Left cardiac atrium (tissue), 4 donors: ENCODE measurements at places on chromosomes 3 and 15. TPM values are rescaled to one million over a fixed set of nuclear protein-coding genes. Genes with fewer than 3 reads are reported as not detected.

Gene FEZF2
- total RNA-seq, result not detected

Gene LMAN1L
- 72.9 TPM for total RNA-seq

Gene SLC38A3
- total RNA-seq, result 7.7 TPM

Gene SRP14
- 174 TPM for total RNA-seq

Gene U2SURP
- total RNA-seq, result 48.9 TPM

DNA sequence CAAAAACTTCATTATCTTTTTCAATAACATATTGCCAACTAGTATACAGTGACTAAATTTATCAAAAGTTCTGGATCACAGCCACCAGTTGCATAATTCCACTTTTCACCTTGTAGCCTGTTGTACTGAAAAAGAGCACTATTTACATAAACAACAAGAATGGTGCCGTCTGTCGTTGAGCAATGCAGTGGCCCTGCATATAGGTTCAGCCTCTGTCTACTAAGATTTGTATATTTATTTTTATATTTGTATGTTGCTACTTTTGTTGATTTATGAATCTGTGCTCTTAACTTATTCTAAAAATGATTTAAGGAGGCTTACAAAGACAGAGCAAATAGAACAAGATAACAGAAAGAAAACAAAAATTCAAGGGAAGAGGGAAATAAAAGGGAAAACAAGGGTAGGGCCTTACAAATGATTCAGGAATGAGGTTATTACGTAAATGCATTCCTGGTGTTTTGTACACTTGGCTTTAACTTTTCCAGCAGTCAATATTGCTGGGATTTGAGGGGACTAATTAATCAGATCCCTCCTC is 257.6 kb upstream of the STT3B start:
- no peak for DNase-seq

DNA sequence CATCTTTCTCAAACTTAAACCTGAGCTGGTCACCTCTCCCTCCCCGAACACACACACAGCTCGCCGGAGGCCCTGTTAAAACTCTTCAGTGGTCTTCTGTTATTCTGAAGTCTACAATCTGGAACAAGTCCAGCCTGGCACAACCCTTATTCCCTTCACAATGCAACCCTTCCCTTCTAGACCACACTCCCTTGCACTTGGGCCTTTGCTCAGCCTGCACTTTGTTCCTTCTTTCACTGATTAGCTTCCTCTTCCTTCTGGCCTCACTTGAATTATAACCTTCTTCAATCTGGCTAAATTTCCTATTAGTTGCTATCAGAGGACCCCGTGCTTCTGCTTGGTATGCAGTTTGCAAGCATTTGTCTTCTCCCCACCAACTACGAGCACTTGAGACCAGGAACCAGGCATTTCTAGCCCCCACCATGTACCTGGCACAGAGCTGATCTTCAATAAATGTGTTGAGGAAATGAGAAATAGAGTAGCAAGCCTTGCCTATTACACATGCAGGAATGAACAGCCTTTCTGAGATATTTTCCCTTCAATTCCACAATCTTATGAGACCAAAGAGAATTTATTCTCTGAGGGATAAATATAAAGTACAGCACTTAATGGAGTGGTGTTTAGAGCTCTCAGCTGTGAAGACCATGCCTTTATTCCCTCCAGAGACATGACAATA is 663.1 kb upstream of the ADAMTS9 start:
- no peak for DNase-seq

DNA sequence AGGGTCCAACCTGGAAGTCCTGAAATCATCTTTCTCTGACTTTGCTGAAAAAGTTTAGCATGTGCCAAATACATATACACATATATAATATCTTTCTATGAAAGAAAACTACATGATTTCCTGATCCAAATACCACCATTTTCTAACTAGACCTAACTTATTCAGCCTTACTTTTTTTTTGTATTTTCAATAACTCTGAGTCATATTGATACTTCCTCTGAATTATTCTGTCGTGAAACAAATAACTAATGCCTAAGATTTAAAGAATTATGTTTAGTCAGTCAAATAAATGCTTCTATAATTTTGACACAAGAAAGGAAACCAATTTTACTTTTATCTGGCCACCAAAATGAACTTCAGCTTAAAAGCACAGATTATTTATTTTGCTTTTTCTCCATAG is 760.2 kb upstream of the GBE1 start:
- no peak for DNase-seq

- no peak for DNase-seq
Observed at GRCh38 chr3:196741249-196741889, 1.7 kb downstream of the PAK2 start.

DNA sequence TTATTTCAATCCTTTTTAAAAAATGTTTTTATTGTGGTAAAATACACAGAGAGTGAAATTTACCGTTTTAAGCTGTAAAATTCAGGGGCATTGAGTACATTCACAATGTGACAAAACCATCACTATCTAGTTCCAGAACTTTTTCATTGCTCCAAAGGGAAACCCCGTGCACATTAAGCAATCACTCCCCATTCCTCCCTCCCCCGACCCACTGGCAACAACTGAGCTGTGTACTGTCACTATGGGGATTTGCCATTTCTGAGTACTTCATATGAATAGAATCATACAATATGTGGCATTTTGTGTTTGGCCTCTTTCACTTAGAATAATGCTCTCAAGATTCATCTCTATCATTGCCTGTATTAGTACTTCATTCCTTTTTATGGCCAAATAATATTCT is 45.5 kb upstream of the BOC start:
- no peak for DNase-seq

DNA sequence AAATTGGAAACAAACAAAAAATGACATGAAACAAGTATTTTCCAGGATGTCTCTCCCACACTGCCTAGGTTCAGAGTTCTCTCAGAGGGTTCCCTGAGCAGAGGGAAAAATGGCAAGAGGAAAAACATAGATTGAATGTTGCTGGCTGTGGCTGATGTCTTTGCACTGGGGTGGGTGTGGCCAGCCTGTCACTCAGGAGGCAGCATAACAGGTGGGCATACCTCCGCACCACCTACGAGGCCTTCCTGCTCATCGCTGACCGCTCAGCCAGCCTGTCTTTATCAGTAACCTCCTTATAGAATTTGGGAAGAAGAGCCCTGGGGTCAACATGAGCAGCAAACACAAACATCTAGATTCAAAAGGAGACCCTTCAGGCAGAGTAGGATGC is 216.6 kb upstream of the UMPS start:
- no peak for DNase-seq

- no peak for DNase-seq
Observed at GRCh38 chr15:69604072-69604411, 151.4 kb downstream of the RPLP1 start.

DNA sequence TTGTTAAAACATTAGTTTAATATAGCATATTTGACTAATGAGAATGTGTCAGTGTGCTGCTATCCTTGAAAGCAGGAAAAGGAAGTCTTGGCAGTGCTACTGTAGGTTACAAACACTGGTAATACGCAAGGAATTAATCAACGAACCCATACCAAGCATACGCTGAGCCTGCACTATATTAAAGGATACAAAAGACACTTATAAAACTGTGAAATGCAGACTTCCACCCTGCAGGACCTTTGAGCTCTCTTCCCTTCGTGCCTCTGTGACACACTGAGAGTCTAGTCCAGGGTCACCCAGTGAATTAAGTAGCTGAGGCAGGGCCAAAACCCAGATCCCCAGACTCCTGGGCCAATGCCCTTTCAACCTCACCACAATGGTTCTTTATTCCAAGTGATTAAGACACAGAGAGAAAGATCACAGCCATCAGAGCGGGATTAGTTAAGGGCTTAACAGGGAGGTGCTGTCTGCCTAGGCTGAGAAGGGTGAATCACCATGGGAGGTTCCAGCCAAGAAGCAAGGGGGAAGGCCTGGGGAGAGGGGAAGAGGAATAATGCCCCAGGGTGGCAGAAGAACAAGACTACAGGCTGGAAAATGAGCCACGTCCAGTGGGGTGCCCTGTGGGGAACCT is 6.8 kb downstream of the ANXA2 start:
- DNase-seq, result peak; percentile 58
